ENCODE measurements at places on chromosomes 3 and 15. TPM values are rescaled to one million over a fixed set of nuclear protein-coding genes. Genes with fewer than 3 reads are reported as not detected.

The APBA2 gene
- total RNA-seq = 1.1 TPM

The USP13 gene
- 8.2 TPM for total RNA-seq

- no peak for DNase-seq
Observed at GRCh38 chr15:74839526-74840395, 3.2 kb downstream of the ULK3 start.

GRCh38 chr3:108124337-108125152 lies 33.7 kb upstream of the CD47 start:
- DNase-seq = no peak

- DNase-seq = peak; percentile 96
Observed at GRCh38 chr3:81743096-81744025, 18.1 kb downstream of the GBE1 start.

DNA sequence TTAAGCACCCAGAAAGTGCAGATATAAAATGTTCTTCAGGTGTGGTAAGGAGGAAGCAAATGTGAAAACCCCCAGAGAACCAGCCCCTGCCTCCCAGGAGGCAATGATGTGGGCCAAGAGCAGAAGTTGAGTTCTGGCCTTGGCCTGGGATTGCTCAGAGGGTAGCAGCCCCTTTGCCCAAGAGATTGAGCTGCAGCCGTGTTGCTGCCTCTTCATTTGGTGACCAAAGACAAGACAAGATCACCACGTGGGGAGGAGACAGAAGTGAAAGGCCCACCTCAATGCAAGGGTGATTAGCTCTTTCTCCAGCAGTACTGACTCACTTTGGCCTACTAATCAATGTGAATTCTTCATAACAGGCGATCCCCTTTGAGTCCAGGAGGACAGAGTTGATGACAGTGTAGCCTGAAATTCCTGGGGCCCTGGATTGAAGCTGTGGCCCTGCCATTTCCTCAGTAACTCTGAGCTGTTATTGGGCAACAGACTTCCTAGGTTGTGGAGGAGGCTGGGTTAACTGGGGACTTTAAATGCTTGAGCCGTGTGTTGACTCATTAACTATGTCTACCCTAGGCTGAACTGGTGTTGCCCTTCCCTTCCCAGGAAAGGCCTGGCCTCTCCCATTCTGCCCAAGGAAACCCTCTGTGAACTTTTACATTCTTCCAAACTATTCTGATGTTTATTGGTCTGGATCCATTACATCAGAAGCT lies 86.5 kb downstream of the ST6GAL1 start:
- DNase-seq = peak; percentile 35

- DNase-seq = no peak
Observed at GRCh38 chr3:111087924-111088469, 16.4 kb downstream of the NECTIN3 start.

DNA sequence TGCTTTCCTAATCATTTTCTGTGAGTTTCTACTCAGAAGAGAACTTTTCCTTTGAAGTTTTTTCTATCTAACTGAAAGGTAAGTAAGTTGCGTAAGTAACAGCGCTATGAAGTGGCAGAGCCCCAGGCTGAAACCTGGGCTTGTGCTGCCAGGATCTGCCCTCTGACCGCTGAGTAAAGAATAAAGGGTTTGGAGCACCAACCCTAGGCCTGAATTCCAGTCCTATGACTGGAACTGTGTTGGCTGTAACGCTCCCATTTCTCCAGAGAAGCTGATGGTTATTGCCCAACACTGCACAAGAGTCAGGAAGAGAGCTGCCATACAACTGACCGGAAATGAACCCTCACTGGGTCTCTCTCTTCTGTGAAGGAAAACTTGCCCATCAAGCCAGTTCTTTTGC lies 87.0 kb downstream of the FOXB1 start:
- peak; percentile 92 for DNase-seq

DNA sequence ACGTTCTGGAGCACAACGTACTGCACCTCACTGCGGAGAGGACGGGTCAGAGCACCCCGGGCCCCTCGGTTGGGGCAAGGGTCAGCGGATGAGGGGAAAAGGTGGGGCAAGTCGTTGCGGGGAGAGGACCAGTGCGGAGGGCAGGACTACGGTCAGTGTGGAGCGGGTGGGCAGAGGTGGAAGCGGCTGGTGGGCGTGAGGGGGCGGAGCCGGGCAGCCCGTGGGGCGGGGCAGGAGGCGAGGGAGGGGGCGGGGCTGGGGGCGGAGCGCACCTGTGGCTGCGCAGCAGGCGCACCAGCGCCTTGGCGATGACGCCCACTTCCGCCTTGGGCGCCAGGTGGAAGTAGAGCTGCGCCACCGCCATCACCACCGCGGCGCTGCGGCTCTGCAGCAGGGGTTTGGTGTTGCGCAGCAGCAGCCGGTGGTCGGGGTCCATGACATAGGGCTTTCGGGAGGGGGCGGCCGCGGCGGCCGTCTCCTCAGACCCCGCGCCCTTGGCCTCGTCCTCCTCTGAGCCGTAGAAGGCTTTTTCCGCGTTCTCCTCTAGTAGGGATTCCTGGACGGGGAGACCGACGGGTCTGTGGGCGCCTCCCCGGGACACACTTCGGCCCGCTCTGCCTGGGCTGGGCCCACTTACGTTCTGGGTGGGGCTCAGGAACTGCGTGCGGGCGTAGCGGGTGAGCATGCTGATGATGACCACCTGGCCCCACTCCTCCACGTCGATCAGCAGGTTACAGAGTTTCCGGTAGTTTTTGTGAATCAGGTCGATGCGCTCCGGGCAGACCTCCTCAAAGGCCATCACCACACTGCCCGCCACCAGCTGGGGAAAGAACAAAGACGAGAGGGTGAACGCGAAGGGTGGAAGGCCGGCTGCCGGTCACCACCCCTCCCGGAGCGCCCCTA lies 29.2 kb downstream of the AP3B2 start:
- DNase-seq = no peak

GRCh38 chr3:18868911-18869689 lies 279.2 kb upstream of the KCNH8 start:
- DNase-seq = no peak

GRCh38 chr3:35969406-35969805 lies 330.1 kb downstream of the ARPP21 start:
- no peak for DNase-seq
